ENCODE measurements at places on chromosomes 16 and 17.

DNA sequence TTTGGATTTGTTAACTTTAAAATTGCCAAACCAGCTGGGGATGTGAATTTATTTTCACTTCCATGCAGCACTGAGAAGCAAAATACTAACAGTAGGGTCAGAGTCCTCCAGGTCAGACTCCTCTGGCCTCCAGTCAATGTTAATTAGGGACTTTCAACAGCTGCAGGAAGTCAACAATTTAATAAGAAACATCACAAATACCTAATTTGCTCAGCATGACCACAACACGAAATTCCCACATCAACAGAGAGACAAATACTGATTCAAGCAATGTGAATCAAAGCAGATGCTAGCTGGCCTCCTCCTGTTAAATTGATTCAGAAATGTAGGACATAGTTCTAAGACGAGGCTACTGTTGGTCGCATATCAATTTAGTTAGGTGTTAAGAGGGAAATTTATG, 111.7 kb downstream of the ABCA8 start:
- DNase-seq: no peak

DNA sequence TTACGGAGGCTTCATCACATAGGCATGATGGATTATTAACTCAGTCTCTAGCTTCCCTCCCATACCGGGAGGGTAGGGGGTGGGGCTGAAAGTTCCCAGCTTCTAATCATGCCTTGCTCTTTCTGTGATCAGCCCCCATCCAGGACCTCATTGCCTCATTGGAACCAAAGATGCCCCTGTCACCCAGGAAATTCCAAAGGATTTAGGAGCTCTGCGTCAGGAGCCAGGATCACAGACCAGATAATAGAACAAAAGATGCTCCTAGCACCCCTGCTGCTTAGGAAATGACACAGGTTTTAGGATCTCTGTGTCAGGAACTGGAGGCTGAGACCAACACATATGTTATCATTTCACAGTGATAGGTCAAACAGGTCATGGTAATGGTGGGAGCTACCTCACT, 9.7 kb downstream of the USB1 start:
- no peak for DNase-seq

GRCh38 chr17:34862384-34862783, 98.9 kb downstream of the CCT6B start:
- DNase-seq: no peak

DNA sequence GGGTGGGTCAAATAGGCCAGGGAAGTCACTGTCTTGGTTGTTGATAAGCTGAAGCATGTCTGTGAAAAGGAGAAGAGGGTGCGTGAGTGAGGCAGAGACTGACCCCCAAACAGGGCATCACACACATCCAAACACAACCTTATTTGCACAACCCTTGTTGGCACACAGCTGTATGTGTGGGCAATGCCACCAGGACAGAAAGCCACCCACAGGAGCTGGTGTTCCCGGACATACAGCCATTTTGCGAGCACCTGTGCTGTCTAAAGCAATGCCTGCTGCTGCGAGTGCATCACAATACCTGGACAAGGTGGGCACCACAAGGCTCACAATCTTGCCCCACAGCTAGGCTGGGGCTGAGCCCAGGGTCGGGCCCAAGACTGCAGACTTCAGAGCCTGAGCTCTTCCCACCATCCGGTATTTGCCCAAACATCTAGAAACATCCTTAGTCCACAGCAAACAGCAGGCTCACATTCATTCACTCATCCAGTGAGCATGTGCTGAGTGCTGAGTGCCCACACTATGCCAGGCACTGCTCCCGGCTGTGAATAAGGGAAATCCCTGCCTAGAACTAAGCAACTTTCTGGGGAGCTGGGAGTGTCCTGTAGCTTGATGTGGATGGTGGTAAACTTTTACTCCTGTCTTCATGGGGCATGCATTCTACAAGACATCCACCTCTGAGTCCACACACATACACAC, 16.2 kb downstream of the SREBF1 start:
- no peak for DNase-seq

GRCh38 chr17:56935461-56935860, 21.6 kb upstream of the TRIM25 start:
- DNase-seq: no peak

DNA sequence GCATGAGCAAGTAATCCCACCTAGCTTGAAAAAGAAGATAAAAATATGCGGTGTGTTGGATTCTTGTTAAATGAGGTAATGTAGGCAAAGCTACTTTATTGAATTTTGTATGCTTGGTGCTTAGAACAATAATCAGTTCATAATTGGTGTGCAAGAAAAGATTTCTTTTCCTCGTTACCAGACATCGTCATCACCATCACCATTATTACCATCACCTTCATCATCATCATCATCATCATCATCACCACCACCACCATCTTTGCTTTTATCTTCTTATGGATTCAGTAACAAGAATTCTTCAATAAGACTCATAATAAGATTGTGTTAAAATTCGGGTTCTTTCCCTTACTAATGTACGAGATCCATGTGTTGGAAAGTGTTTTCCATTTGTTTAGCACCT, 173.7 kb downstream of the RBFOX1 start:
- DNase-seq: no peak

DNA sequence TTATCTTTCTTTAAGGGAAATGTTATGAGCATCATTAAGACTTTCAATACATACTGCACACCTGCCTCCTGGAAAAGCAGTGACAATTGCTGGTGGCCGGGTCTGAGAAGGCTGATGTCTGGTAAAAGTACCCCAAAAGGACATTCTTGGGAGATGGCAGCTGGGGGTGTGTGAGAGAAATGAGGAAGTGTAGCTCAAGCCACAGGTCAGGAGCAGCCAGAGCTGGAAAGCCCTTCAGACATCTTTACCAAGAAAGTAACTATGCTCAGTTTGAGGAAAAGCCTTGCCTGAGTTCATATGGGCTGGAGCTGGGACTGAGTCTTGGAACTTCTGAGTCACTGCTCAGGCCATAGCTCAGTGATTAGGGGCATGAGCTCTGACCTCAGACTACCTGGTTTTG, 94.7 kb upstream of the N4BP1 start:
- no peak for DNase-seq

- no peak for DNase-seq
These were observed 67.2 kb upstream of the LHX1 start for GRCh38 chr17:36869856-36870719.

DNA sequence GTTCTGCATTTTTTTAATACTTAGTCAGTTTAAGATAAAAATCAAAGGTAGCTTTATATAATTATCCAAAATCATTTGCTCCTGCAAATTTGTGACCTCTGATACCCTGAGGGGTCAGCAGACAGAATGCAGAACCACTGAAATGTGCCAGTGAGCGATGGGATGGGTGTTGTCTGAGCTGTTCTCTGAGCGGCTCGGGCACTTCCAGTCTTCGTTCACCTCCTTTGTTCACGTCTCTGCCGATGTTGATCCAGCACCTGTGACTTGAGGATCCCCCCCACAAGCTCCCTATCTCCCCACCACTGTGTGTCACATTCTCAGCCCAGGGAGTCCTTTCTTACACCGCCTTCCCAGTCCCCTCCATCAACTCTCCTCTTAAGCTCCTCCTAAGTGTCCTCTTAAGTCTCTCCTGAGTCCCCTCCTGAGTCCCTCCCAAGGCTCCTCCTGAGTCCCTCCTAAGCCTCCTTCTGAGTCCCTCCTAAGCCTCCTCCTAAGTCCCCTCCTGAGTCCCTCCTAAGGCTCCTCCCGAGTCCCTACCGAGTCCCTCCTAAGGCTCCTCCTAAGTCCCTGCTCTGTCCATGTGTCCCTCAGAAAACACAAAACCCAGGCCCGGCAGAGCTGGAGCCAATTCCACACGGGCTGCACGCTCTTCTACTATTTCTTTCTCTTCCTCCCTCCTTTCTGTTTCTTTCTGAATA, 47.5 kb downstream of the RNF213 start:
- no peak for DNase-seq

GRCh38 chr17:18380471-18381157, 3.0 kb downstream of the EVPLL start:
- DNase-seq: no peak

GRCh38 chr16:88769617-88770460, 15.2 kb downstream of the PIEZO1 start:
- DNase-seq: peak; percentile 69

- no peak for DNase-seq
These were observed 290 bp upstream of the KRTAP4-1 start for GRCh38 chr17:41185001-41185400.

GRCh38 chr16:88558457-88559442, 11.5 kb upstream of the ZC3H18 start:
- peak; percentile 41 for DNase-seq

- DNase-seq: no peak
These were observed 42.0 kb downstream of the AXIN2 start for GRCh38 chr17:65519462-65519861.

GRCh38 chr17:29154516-29155226, 25.5 kb downstream of the MYO18A start:
- peak; percentile 66 for DNase-seq

DNA sequence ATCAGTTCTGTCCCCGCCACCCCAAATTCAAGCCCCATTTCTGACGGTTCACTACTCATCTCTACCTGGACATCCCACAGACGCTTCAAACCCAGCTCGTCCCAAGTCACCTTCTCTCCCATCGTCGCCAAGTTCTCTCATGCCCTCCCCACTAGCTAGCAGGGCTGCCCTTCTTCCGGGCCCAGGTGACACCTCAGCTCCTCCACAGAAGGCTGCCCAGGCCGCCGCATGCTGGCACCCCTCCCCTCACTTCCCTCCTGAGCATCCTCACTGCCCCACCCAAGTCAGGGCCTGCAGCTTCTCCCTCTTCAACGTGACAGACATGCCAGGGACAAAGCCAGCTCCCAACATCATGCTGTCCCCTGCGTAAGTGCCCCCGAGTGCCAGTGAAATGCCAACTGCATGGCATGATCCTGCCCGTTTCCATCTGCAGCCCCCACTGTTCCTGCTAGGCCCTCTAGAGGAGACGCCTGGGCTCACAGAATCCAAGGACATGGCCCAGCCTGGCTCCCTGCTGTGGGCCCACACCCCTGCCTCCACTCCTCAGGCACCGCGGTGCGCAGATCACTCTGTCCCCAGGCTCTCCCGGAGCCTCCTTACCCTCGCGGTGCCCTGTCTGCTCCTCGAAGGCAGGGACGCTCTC, 5.9 kb downstream of the CYB561 start:
- no peak for DNase-seq

GRCh38 chr17:76397687-76398522, 13.5 kb downstream of the SPHK1 start:
- DNase-seq: peak; percentile 92

GRCh38 chr16:51648526-51648925, 497.5 kb upstream of the SALL1 start:
- DNase-seq: no peak

- no peak for DNase-seq
These were observed 484.1 kb downstream of the SLC39A11 start for GRCh38 chr17:72608436-72608835.

DNA sequence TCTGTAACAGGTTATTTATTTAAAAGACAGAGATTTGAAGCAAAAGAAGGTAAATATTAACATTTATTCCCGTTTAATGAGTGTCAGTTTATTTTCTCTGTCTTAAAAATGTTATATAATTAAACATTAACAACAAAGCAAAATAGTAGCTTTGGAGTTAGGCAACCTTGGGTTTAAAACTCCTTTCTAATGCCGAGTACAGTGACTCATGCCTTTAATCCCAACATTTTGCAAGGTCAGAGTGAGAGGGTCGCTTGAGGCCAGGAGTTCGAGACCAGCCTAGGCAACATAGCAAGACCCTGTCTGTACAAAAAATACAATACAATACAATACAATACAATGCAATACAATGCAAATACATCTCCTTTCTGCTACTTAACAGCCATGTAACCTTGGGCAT, 128.7 kb downstream of the CHD9 start:
- DNase-seq: no peak

GRCh38 chr16:59341368-59341767, 607.3 kb upstream of the GOT2 start:
- no peak for DNase-seq

DNA sequence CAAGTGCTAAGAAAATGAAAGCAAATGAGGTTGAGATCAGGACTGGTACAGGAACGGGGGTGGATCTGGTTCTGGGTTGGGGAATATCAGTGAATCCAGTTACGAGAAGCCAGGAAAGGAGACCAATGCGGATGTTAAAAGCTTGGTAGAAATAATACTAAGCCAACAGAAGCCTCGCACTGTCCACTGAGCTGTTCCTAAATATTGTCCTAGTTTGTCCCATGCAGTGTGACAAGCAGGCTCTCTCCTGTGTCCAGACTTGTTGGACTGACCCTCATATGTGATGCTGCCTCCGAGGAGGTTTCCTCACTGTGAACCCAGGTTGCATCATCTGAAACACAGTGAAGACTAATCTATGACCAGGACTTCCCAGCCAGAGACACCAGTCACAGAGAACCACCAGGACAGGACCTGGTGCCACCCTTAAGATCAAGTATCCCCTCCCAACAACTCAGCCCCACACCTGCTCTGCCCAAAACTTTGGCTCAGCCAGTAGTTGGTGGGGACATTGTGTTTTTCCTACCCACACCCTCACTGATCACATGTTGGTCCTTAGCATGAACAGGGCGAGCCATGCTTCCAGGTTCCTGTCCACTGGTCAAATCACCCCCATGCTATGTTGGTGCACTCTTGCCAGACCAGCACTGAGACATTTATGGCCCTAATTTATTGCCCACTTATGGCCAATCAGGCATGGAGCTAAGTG, 32.7 kb upstream of the SCNN1B start:
- DNase-seq: no peak

All from activated CD4-positive, alpha-beta T cell treated with anti-CD3 and anti-CD28 coated beads for 36 hours (primary cell).